Thoracic aorta (tissue), 2 donors: ENCODE measurements at places on chromosomes 2 and 18. TPM values are rescaled to one million over a fixed set of nuclear protein-coding genes. Genes with fewer than 3 reads are reported as not detected.

STON1 gene
- total RNA-seq: 39.2 TPM

CSRNP3 gene
- total RNA-seq: 1.8 TPM

FEV gene
- total RNA-seq: not detected

DSG1 gene
- total RNA-seq: 1.1 TPM

LIMS2 gene
- 177 TPM for total RNA-seq

GPR155 gene
- total RNA-seq: 6.8 TPM

PAIP2B gene
- 4.7 TPM for total RNA-seq

PSD4 gene
- total RNA-seq: 16.9 TPM

- DNase-seq: no peak
These were observed 58.7 kb downstream of the SLC25A12 start for GRCh38 chr2:171835386-171835785.

GRCh38 chr2:134143568-134143967, 110.3 kb upstream of the MGAT5 start:
- no peak for DNase-seq

DNA sequence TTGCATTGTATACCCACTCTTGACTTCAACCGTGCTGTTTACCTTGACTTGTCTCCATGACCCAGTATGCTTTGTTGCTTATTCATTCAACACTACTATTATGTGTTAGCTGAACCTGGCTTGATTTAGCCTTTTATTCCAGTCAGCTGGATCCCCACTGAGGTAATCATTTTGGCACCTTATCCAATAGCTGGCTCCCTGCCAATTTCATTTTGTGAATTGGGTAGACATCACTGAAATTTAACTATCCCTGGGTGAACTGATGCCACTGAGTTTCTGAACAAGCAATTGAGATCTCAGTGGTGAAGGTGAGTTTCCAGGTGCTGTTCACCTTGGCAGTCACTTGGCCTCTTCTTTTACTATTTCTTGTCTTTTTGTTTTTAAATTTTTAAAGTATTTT, 584.3 kb downstream of the ADCYAP1 start:
- DNase-seq: no peak

DNA sequence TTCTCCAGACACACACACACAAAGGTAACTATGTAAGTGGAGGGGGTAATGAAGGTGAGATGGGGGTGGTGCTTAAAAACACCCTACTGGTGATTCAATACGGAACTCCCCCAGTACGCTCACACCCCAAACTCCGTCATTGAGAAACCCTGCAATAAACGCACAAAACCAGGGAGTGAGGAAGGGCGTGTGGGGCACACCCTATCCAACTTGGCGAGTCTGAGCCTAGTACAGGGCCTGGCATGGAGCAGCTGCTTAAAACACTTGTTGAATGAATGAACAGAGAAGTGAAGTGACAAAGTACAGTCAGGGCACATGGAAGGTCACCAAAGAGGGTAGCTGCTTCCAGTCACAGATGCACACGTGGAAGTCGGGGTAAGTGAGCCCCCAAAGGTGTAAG, 146.8 kb upstream of the SMAD2 start:
- DNase-seq: no peak

- no peak for DNase-seq
These were observed 13.2 kb downstream of the PRELID3A start for GRCh38 chr18:12420821-12421421.

DNA sequence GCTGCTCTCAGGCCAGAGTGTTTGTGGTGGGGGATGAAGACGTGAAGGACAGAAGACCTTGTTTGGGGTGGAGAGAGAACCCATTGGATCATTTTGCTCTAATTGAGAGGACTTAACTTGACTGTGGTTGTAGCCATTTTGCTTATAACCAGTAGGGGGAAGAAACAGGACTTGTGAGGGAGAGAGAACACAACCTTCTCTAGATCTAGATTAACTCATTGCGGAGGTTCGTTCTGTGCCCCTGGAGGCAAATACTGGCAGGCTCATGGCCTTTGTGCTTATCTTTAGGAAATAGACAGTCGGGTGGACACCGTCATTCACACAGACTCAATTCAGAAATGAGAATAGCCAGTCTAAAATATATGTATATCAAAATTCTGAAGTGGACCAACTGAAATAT, 147.0 kb upstream of the LHCGR start:
- no peak for DNase-seq

DNA sequence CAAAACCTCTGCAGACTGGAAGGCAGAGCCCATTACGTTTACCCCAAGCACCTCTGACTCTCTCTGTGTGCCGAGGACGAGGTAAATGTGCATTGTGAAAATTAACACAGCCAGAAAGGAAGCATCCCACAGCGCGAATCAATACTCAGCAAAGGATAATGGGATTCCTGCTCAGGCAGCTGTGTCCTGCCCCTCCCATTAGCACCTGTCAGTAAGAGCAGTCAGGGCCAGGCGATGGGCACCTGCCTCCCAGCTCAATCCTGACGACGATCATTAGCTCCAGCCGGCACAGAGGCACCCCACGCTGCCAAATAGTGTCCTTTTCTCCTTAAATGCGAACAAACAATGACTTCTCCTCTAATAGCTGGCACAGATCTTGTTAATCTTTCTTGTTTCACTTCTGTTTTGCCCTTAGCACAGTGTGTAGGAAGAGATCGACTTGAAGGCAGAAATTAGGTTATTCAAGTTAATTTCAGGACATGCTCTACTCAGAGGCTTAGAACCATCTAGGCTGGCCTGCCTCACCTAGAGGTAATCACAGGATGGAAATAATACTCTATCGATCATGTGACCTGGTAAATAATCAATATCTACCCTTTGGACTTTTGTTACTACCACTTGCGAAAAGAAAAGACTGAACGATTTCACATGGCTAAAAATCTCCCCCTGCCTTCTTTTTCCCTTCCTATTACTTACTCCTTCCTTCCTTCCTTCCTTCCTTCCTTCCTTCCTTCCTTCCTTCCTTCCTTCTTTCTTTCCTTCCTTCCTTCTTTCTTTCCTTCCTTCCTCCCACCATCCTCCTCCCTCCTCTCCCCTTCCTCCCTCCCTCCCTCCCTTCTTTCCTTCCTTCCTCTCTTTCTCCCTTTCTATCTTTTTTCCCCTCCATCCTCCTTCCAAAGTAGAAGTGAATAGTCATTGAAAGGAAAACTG, 487.9 kb upstream of the ID2 start:
- DNase-seq: no peak

DNA sequence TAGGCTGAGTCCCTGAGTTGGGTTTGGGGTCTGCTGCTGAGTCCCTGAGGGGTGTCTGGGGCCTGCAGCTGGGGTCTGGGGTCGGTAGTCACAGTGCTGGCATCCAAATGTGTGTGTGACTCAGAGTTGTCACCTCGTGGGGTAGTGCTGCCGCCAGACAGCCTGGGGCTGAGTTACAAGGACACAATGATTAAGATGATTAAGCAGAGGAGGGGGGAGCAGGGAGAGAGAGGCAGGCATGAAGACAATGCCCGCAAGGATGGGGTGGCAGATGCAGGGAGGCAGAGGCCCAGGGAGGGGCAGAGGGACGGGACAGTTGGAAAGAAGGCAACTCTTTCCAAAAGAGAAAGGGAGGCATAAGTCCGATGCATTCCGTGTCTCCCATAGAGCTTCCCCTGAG, 120.2 kb downstream of the CELF4 start:
- no peak for DNase-seq

DNA sequence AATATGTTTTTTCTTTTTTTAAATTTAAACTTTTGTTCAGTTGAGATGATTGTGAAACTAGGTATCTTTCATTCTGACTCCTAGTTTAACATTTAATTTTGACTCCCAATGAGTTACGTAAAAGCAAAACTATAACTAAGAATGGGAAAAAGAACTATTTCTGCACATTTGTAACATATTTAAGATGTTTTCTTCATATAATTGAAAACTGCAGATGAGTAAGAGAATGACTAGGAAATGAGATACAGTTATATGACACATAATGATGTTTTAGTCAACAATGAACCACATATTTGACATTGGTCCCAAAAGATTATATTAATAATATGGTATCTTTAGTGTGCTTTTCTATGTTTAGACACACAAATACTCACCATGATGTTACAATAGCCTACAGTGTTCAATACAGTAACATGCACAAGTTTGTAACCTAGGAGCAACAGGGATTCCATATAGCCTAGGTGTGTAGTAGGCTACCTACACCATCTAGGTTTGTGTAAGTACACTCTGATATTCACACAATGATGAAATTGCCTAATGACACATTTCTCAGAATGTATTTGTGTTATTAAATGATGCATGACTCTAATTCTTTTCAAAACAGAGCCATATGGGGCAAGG, 12.6 kb downstream of the ERMN start:
- no peak for DNase-seq

DNA sequence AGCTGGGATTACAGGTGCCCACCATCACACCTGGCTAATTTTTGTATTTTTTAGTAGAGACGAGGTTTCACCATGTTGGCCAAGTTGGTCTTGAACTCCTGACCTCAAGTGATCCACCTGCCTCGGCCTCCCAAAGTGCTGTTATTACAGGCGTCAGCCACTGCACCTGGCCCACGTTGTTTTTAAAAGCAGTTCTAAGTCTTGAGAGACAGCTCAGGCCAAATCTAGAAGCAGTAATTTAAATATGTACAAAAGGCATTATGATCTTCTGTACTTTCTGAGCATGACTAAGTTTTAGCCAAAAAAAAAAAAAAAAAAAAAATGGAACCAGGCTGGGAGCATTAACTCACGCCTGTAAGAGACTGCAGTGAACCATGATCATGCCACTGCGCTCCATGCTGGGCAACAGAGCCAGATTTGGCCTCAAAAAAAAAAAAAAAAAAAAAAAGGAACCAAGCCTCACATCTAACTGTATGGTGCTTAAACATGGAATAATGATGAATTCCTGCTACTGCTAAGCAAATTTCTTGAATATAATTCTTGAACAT, 4.0 kb downstream of the ABHD3 start:
- DNase-seq: no peak

GRCh38 chr2:31353179-31353578, 61.4 kb downstream of the XDH start:
- DNase-seq: no peak

- DNase-seq: no peak
These were observed 16.5 kb downstream of the OSBPL1A start for GRCh38 chr18:24381126-24381525.

DNA sequence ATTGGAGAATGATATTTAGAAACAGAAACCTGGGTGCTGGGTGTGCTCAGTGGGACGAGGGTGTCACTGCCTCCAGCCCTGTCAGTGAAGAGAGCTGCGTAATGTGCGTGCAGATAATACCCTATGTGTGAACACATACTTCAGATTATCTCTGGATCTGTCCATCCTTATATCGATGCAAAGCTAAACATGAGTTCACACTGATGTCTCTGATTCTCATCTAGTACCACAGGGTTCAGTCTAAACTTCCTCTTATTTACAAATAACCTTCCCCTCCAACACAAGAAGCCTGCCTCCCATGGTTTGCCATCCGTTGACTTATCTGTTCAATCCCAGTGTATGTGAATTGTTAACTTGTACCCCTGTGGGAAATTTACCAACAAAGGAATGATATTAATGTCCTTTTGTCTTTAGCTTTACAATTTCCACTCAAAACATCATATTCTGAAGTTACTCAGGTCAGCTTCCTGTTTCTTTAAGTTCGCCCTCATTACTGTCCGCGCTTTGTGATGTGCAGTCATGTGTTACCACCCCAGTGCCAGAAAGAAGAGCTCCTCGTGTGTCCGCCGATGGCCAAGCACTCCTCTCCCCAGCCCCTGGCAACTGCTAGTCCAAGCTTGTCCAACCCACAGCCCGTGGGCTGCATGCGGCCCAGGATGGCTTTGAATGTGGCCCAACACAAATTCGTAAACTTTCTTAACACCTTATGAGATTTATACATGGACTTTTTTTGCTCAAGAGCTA, 108.2 kb downstream of the RTP5 start:
- DNase-seq: no peak

- no peak for DNase-seq
These were observed 279.0 kb upstream of the CDH2 start for GRCh38 chr18:28455971-28456370.

DNA sequence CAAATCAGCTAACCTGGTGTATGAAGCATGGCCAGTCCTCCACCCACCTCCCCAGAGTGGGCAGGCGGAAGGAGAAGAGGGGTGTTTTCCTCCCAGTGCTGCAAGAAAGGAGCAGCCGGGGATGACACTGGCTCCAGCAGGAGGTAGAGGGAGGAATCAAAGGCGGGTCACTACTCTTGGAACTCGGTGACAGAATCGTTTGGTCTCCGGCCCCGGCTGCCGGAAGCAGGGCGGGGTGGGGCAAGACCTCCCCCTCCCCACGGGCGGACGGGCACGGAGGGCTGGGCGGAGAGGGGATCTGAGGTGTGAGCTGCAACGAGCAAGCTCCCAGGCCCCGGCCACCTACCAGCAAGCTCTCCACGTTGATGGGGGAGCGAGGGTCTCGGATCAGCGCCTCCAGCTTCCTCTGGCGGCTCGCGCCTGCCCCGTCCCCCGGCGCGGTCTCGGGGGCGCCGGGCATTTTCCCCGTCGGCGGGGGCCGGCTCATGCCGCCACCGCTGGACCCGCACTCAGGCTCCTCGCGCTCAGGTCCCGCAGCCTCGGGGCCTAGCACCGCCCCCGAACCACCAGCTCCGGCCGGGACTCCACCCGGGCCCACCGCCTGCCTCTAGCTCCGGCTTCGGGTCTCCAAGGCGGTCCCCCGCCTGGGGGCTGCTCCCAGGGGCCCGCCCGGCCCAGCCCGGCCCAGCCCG, 640 bp downstream of the ROCK2 start:
- DNase-seq: no peak

DNA sequence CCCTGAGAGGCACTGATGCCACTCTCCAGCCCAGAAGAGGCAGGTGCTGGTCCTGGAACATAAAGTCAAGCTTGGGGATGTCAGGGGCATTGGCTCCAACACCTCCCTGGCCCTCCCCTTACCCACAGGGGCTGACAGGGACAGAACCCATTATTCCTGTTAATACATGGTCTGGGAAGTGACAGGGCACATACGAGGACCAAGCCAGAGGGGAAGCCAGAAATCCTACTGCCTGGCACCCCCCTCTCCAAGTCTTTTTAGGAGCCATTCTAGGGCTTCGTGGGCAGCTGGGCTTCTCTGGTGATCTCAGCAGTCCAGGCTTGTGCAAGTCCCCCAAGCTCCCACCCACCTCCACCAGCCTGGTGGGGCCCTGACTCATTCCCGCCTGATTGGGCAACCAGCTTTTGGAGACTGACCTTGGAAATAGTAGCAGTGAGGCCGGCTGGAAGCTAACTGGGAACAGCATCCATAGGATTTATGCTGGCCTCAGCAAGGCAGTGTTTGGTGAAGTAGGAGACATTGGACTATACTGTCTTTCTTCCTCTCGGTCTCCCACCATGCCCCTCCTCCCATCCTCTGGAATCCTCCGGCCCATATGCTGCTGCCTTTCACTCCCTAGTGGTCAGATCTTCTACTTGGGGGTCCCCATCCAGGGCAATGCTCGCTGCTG, 86.4 kb upstream of the HK2 start:
- DNase-seq: no peak

GRCh38 chr2:237862528-237862895, 3.1 kb downstream of the RAMP1 start:
- DNase-seq: no peak

- no peak for DNase-seq
These were observed 388.4 kb downstream of the IRS1 start for GRCh38 chr2:226411205-226411604.
